Activated CD4-positive, CD25-positive, alpha-beta regulatory T cell treated with anti-CD3 and anti-CD28 coated beads, Interleukin-2, amount 50 U/mL, for 16 hours (primary cell): ENCODE measurements at places on chromosomes 7 and 10.
A peak's percentile ranks its signal among the peaks of the same experiment; 100 is the strongest.

DNA sequence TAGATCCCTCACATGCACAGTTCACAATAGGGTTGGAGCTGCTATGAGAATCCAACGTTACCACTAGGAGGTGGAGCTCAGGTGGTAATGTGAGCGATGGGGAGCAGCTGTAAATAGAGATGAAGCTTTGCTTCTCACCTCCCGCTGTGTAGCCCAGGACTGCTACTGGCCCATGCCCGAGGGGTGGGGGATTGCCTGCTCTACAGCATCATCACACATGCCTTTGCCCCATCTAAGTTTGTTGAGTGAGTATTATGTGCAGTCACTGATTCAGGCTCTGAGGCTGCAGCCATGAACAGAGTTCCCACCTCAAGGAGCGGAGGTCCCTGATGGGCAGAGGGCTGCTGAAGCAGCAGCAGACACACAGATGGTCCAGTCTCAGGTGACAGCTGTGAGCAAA is 94.1 kb downstream of the CHST15 start:
- DNase-seq: no peak

DNA sequence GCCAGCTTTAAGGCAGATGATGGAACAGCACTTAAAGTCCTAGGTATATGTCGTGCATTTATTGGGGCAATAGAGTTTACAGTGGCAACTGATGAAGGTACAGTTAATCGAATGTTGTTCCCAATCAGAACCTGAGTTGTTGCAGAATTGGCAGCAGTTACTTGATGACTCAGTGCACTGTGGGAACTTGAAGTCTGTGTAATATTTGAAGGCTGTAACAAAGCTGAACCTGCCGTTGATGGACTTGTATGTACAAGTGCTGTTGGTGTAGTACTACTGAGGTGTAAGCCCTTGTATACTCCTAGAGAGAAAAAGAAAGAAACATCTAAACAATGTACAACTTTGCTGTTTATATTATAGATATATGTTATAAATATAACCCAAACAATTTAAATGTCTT is 75.3 kb downstream of the EPC1 start:
- DNase-seq: no peak

GRCh38 chr7:101743241-101743994 is 74.0 kb upstream of the CUX1 start:
- DNase-seq: peak; percentile 18

GRCh38 chr7:2037808-2038522 is 194.8 kb downstream of the MAD1L1 start:
- DNase-seq: no peak

GRCh38 chr7:1674161-1675035 is 4.3 kb downstream of the ELFN1 start:
- DNase-seq: no peak

DNA sequence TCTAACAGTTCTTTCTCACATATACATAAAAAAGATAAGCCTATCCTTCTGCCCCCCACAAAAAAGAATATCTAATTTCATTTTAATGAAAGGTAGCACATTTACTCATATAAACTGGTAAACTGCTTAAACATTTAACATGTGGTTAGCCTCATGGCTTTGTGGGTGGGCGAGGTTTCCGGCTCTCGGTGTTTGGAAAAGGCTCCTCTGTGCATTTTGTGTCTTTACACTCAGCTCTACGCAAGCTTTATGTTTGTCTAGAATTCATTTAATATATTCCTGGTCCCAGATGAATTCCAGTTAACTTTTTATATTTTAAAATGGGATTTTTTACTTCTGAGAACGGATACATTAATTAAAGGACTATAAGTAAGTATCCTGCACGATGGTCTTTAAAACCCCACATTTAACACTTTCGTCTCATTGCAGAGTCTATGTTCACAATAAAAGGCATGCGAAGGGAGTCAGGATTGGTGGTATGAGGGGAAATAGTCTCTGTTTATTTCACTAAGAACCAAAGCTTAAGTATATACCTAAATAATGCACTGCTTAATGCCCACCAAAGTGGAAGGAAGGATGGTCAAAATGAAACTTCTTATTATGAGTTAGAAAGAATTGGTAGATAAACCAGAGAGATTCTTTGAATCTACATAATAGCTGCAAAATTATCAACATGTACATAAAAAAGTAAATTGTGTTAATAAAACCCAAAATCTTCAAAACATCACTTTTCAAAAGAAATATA is 197.2 kb downstream of the CRPPA start:
- DNase-seq: no peak

DNA sequence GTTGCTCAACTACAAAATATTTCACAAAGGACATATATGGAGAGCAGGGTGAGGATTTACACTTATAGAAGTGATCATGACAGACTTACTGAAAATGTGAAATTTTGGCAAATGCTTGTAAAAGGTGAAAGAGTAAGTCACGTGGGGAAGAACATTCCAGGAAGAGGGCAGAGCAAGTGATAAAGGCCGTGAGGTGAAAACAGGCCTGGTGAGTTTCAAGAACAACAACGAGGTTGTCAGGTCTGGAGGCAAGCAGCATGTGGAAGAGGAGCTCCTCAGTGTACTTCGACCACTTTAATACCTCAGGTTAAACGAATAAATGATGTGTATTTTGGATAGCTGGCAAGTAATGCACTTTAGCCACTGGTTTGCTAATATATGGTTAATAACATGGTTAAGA is 706.7 kb downstream of the PCDH15 start:
- DNase-seq: no peak

GRCh38 chr10:14860791-14861190 is 17.9 kb upstream of the SUV39H2 start:
- no peak for DNase-seq
